ENCODE measurements at places on chromosomes 1 and 21.

- DNase-seq = no peak
Observed at GRCh38 chr1:25612421-25612820, 4.2 kb upstream of the MAN1C1 start.

- no peak for DNase-seq
Observed at GRCh38 chr1:109775398-109775797, 11.7 kb upstream of the EPS8L3 start.

- DNase-seq = peak; percentile 27
Observed at GRCh38 chr1:217857061-217857460, 225.9 kb downstream of the SPATA17 start.

- no peak for DNase-seq
Observed at GRCh38 chr1:31482482-31483011, 69.5 kb downstream of the SERINC2 start.

DNA sequence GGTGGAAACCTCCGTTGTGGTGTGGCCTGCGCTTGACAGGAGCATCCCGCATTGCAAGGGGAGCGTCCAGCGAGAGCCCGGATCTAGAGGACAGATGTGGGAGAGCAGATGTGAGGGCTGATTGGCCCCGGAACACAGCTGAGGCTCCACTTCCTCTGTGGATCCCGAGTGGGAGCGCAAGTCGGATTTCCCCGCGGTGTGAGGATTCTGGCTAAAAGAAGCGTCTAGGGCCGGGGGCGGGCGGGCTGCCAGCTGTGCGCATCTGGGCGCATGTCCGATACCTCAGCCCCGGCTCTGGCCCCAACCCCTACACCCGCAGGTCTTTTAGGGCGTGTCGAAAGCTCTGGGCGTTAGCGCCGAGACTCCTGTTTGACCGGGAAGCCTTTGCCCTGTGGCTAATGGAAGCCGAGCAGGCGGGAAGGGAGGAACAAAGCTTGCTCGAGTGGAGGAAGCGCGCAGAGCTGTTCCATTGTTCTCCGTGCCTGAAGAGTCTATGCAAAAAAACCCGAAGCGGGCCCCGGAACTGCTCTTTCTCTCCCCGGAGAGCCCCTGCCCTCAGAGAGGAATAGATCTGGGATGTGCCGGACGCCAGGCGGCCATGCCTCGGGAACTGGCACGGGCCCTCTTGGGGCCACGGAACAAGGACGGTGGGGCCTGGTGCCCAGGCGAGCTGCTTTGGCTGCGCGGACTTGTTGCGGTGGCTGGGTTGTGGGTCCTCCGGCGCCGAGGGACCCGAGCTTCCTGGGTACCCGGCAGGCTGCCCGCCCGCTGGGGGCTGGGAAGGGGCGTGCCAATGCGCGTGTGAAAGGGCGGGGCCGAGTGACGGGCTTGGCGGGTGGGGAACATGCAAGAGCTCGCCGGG lies 111.1 kb downstream of the NAV1 start:
- peak; percentile 87 for DNase-seq

DNA sequence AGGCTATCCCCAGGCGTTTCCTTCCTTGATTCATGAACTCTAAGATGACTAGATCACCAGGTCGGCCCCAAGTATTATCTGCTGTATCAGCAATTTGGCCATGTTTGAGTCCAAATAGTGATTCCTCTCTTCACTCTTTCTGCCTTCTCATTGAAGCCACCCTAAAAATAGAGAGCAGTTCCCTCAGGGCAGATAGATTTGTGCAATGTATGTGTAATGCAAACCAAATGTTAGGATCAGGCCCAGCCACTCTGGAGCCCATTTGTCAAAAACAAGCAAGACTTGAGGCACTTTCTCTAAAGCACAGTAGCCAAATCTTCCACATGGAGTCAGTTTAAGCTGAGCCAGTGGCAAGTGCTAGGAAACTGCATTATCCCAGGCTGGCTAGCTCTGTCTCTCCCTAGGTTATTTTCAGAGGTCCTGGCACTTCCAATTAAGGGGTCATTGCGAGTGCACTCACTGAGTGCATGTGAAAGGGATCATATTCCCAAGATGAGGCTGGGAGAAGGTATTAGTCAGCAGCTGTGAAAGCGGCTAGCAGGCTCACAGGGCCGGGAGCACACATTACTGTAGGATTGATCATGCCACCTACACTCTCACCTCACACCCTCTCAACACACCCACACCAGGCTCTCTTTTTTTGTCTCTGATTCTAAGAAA lies 97.9 kb upstream of the RAB3GAP2 start:
- no peak for DNase-seq

DNA sequence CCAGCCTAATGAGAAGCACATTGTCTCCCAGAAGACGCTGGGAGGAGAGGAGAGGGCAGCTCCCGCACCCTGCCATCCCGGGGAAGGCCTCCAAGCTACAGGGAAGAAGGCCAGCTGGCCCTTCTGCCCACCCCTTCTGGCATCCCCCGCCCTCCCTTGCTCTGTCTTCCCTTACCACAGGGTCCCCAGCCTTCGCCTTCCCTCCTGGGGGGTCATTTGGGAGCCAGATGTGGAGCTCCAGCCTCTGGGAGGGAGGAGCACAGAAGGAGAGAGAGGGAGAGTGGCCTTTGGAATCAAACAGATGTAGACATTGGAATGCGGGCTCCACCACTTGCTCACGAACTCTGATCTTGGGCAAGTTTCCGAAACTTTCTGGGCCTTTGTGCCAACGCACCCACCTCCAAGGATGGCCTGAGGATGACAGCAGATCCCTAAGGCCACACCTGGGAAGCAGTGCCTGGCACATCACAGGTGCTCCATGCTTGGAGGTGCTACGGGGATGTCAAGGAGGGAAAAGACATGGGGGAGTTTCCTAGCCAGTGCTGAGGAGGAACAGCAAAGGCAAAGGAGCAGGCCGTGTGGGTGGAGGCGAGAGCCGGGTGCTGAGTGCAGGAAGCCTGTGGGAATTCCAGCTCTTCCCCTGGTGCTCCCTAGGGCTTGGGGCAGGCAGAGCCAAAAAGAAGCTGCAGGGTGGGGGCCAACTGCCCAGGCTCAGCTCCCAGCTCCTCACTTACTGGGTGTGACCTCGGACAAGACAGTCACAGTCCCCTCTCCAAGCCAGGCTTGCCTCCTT lies 23.1 kb upstream of the RSPO1 start:
- DNase-seq = no peak

DNA sequence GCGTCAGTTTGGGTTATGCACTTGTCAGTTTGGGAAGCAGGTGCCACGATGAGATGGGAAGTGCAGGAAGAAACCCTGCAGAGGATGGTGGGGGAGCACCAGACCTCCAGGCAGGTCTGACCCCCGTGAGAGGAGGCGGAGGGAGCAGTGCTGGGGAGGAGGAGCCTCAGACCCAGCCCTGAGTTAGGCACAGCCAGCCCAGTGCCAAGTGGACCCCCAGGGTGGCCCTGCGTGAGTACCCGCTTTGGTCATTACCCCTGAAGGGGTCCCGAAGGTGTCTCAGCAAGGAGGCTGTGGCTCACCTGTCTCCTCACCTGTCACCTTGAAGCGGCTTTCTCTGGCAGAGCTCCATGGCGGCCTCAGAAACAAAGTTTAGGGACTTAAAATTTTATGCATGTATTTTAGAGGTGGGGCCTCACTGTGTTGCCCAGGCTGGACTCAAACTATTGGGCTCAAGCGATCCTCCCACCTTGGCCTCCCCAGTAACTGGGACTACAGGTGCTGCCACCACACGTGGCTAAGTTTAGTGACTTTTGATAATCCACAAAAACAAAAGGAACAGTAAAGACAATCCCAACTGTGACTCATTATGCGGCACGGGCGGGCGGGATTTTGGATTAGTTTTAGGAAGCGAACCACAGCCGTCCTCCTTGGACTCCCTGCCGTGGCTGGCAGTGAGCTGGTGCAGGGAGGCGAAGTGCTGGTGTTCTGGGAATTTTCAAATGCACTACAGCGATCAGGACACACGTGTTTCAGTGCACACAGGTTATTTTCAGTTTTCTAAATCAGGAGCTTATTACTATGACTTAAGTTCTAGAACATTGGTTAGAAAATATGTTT lies 4.7 kb downstream of the AGPAT3 start:
- DNase-seq = no peak

DNA sequence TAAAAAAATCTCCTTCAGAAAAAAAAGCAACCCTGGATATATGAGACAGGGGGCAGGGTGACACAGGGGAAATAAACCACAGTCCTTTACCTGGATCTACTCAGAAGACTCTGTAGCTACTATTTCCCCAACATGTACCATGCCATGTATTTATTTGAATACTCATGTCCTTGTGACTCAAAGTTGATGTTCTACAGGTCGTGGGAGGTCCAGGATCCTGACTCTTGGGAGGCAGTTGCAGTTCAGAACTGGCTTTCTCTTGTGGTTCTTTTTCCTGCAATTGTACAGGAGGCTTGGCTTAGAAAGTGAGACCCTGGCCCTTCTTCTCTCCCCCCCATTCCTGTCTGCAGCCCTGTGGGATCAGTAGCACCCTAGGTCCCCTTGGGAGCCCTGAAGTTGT lies 5.8 kb upstream of the IL24 start:
- no peak for DNase-seq

DNA sequence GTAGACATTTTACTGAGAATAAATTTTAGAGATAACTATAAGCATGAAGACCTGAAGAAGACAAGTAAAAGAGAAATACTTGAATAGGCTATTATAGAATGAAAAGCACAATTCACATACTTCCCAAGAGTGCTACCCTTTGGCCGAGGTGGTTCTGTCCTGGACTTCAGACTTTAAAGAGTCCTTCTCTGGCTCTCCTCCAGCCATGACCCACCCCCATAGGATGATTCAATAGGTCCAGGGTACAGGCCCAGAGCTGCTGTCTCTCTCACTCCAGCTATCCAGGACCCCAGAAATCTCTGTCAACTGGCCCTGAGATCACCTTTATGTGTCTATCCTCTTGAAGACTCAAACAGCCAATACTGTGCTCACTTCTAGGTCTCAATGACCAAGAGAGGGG lies 1.3 kb upstream of the SMCP start:
- DNase-seq = no peak

DNA sequence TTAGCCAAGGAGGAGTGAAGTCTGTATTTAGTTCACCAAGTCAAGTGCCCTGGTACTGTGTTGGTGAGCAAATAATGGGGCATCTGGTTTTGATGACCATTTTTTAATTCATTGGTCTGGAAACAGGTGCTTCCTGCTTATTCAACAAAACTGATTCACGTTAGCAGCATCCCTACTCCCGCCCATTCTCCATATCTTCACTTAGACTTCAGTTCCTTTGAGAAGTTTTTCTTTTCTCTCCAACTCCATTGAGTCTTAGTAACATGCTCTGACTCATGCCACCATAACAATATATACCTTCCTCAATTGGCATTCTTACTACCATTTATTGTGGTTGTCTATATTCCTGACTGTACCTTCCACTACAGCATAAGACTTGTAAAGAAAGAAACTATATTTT lies 468.9 kb downstream of the DPYD start:
- DNase-seq = no peak

DNA sequence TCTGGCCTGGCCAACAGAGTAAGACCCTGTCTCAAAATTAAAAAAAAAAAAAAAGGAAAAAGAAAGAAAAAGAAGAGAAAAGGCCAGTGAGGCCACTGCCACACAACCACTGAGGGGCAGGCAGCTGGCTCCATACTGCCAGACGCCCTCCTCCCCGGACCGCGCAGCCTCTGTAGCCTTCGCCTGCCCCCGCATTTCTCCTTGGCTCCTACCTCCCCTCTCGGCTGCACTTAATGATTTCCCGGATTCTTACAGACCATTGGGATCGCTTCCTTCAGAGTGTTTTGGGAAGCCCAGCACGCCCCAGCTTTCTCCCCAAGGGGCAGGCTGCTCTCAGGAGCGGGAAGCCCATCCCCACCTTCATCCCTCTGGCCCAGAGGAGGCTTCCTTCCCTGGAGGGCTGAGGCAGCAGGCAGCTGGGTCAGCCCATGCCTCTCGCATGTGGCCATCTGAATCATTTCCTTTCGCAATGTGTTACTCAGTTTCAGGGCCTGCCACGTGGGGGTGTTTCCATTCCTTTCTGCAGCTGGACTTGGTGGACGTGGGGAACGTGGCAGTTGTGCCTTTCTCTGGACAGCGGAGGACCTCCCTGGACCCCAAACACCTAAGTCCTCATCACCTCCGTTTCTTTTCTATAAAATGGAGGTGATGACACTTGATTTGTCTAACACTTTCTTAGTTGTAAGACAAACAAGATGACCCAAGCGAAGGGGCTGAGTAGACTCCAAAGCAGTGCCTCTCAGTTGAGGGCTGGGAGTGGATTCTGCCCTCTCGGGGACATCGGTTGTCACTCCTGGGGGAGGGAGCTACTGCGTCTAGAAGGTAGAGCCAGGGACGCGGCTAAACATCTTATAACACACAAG lies 2.3 kb downstream of the SLC2A5 start:
- DNase-seq = no peak

DNA sequence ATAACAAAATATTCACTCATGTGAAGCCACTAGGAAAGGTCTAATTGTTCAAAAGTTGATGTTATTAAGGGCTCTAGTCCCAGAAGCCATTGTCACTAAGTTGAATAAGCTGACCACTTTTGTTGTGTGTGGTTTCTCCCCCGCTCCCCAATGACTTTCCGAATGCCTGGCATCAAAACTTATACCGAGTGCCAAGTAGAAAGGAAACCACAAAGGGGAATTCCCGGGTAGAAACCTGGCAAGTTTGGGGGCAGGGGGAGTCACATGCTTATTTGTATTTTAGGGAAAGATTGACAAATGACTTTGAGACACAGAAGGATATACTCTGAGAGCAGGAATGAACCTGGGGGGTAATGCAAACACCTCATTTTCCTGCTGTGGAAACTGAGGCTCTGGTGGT lies 154.1 kb downstream of the TGFBR3 start:
- no peak for DNase-seq

GRCh38 chr1:231653632-231654031 lies 27.0 kb downstream of the DISC1 start:
- DNase-seq = no peak

DNA sequence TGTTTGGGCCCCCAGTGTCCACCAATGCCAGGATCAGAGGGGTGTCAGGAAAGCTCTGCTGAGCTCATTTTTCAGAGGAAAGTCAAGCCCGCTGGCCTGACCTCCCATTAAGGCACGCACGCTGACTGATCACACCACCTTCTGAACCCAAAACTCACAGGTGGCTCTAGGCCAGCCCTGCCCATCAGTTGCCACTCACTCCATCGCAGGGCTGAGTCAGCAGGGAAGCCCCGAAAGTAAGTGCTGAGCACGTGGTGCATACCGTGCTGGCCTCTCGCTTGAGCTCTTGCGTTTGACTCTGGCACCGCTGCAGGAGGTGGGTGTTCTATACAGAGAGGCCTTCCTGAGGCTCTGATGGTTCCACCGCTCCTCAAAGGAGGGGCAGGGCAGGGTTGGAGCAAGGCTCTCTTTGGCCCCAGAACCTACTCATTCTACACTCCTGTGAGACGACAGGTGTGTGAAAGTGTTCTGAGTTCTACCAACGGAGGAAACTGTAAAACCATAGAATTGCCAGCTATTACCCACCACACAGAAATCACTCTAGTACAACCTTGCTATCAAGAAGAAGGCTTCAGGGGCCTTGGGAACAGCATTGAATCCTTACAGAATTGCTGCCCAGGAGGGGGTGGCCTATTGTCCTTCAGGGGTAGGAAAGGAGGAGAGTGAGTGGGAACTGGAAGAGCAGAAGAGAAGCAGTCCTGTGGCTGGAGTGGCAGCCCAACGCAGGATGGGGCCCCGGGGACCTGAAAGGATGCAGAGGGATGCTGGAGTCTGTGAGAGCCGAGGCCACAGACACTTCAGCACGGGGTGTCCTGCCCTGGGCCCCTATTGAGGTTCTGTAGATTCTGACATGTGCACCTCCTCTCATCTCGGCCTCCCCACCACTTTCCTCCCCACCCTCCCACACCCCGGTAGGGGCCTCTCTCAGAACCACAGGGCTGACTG lies 214.7 kb upstream of the EDN2 start:
- DNase-seq = no peak
